Epithelial cell of alveolus of lung (primary cell): ENCODE measurements at places on chromosomes 3 and 15. TPM values are rescaled to one million over a fixed set of nuclear protein-coding genes. Genes with fewer than 3 reads are reported as not detected.

The CFAP44 gene
- total RNA-seq, result 0.24 and 0.52 TPM in 2 replicates

The VILL gene
- total RNA-seq, result 2.7 and 5.5 TPM in 2 replicates

The RARB gene
- total RNA-seq, result 20.8 and 30.8 TPM in 2 replicates

The MNS1 gene
- total RNA-seq, result 1.2 and 4.1 TPM in 2 replicates
